ENCODE measurements at places on chromosomes 4 and X.

DNA sequence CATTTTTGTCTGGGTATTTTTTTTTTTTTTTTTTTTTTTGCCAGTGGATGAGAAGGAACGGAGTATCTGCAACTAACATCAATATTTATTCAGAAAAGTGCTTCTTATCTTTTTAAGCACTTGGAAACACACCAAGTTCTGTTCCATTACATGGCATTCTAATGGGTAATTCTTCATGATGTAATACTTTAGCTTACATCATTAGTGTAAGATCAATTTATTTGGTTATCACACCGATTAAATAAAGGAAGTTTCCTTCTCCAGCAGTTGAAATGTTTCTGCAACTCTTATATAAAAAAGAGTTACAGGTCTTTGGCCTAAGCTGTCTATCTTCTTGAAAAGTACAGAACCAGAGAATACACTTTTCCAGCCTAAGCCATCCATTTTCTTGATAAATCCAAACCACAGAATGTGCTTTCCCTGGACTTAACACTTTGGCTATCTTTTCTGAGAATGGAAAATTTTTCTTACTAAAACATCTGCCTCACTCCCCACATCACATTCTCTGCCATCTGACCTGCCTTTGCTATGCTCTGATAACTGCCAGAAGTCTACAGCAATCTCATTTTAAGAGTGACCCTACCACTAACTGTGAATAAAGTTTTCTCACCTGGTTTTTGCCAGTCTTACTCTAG lies 191.9 kb upstream of the MAB21L2 start:
- no peak for DNase-seq

DNA sequence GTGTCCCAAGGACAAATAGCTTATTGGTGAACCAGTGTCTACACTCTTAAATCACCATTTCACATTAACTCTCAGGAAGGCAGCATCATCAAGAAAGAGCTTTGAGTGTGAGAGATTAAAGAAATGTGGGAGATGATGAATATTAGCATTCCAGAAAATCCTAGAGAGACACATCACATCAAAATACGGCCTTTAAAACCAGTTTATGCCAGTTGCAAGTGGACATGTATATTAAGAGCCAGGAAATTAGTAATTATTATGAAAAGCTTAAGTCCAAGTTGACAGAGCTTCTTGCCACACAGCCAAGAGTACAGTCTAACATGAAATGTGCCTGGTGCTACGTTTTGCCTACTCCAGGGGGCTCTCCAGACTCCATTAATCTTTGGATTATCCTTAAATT lies 503.0 kb upstream of the BOD1L1 start:
- DNase-seq: no peak

DNA sequence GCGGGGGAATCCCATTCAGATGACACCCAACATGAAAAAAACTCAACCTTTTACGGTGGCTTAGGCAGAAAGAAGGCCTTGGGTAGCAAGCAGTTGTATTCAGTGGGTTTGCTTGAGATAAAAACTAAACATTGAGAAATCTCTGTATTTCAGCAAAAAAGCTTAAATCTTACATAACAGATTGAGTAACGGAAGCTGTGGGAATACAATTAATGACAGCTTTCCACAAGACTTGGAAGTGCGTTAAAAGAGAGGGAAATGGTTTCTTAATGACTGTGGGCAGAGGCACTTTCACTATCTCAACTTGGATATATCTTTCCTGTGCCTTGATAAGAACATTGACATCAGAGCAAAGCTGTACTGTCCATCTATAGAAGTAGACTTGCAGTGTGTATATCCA lies 418.5 kb upstream of the HS3ST1 start:
- DNase-seq: no peak

GRCh38 chr4:40180356-40180755 lies 16.5 kb upstream of the RHOH start:
- no peak for DNase-seq

- no peak for DNase-seq
Measured at GRCh38 chr4:48197643-48198237, 63.7 kb upstream of the TXK start.

DNA sequence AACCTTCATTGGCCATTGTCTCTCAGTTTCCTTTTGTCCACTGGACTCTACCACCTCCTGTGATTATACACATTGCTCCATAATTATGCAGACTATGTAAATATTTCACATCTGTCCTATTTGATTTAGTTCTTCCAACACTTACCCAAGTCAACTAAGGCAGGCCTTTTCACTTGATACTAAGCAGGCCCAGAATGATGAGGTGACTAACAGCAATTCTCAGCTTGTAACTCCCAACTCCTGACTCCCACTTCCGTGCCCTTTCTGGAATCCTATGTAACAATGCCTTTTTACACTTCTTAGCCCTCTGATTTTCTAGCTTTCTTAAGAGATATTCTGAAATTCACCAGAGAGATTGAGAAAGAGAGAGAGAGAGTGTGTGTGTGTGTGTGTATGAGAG lies 6.6 kb downstream of the PAK3 start:
- no peak for DNase-seq

DNA sequence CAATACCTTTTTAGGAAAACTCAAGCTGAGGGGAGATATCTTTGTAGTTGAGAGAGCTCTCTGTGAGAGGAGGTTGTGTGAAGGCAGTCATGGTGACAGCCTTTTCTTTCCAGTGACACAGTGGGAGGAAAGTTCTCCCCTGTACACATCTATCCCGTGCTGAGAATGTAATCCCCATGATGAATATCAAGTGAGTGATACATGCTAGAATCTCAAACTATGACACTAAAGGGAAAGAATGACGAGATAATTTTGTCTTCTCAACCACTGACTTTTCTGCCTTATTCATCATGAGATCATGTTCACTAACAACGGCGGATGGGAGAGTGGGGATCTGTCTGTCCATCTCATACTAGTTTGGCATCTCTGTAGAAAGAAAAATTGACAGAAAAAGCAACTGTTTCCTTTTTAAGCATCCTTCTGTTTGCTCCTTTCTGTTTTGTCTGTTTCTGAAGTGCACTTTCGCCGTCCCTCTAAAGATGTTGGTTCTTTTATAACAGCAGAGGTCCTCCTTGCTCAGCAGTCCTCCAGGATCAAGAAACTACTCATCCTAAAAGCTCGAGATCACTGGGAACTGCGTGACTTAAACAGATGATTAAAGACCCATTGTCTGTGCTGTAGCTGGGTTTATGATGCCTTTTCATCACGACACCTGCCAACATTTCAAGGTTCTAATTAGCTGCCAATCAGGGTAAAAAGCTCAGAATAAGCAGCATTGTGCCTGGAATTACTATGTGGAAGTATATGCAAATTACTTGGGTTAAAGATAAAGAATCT lies 137.6 kb downstream of the DCK start:
- no peak for DNase-seq

- DNase-seq: peak; percentile 26
Measured at GRCh38 chr4:110165382-110166286, 32.8 kb downstream of the ELOVL6 start.
